NCI-H1417 (cell line): ENCODE measurements at places on chromosomes 12 and 14.

DNA sequence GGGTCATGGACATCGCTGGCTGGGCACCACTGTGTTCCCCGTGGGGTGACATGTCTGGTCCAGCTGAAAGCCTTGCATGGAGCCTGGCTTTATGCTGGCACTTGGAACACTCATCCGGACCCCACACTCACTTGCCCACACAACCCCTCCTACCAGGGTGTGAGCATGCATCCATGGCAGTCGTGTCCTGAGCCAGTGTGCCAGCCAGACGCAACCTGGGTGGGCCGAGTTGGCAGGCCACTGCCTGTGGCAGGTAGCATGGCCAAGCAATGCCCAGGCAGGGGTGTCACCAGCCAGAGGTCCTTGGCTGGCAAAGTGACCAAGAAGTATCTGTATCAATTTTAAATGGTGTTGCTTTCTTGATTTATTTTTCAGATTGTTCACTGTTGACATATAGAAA is 141.7 kb downstream of the CCDC59 start:
- DNase-seq, result no peak

- no peak for DNase-seq
Observed at GRCh38 chr12:25295361-25295760, 44.6 kb upstream of the KRAS start.

DNA sequence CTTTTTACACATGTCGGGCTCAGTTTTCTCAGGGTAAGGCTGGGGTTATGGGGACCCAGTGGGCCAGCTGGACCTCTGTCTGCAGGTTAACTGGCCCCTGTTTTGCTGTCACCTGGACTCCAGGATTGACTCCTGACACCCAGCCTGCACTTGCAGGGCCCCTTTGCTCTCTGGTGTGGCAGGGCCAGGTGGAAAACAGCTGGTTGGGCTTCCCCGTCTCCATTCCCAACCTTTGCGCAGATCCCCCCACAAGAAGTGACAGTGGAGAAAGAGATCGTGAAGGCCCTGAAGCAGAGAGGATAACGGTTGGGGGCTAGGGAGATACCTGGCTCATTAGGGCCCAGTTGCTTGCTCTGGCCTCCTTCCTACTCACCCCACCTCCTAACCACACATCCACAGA is 1.5 kb upstream of the PPP1R1A start:
- DNase-seq, result no peak

DNA sequence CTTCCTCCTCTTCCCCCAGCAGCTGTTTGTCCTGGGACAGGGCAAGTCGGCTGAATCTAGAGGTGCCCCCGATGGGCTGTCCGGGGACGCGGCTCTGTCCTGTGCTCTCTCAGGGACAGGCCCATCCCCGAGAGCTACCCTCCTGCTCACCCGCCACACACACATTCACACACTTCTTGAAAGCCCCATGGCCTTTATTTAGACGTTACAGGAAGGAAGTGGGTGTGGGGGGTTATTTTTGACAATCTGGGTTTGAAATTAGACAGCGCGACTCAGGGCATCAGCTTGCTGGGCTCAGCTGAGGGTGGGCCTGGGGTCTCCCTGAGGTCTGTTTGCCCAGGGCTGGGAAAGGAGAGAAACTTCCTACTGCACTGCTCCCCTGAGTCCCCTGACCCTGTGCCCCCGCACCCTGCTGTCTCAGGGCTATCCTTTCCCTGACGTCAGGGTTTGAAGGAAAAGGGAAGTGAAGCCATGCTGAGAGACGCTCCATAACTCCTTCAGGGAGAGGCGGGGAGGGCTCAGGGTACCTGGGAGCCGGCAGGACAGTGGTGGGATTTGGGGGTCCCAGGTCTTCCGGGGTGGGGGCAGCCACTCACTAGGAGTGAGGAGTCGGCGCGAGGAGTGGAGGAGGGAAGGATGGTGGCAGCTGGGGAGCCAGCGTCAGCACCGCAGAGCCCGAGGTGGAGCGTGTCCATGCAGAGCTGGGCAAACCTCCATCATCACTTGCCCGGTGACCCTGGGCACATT is 8.1 kb downstream of the PTPN6 start:
- DNase-seq, result no peak

DNA sequence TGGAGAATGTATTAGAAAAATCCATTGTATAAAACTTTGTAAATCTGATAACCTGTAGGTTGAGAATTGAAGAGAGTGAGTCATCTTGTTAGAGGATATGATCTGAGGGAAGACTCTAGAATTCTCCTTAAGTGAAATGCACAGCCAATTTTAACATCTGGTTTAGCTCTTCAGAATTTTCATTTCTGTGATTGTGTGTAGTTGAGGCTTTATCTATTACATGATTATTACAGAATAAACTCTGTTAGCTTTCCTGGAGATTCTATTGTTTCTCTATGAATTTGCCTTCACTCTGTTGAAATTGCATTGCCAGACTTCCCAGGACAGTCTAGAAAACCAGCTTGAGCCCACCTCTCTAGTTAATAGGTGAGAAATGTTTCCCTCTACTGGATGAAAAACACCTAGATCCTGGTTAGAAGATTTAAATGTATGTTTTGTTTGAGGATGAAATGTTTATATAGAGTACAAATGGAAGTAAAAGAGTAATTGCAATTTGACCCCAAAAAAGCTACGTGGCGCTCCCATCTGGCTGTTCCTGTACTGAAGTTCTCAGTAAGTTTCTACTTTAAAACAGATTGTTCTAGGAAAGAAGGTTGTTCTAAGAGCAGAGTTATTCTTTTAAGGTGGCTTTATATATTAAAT is 2.9 kb downstream of the NUDT4 start:
- DNase-seq, result no peak

DNA sequence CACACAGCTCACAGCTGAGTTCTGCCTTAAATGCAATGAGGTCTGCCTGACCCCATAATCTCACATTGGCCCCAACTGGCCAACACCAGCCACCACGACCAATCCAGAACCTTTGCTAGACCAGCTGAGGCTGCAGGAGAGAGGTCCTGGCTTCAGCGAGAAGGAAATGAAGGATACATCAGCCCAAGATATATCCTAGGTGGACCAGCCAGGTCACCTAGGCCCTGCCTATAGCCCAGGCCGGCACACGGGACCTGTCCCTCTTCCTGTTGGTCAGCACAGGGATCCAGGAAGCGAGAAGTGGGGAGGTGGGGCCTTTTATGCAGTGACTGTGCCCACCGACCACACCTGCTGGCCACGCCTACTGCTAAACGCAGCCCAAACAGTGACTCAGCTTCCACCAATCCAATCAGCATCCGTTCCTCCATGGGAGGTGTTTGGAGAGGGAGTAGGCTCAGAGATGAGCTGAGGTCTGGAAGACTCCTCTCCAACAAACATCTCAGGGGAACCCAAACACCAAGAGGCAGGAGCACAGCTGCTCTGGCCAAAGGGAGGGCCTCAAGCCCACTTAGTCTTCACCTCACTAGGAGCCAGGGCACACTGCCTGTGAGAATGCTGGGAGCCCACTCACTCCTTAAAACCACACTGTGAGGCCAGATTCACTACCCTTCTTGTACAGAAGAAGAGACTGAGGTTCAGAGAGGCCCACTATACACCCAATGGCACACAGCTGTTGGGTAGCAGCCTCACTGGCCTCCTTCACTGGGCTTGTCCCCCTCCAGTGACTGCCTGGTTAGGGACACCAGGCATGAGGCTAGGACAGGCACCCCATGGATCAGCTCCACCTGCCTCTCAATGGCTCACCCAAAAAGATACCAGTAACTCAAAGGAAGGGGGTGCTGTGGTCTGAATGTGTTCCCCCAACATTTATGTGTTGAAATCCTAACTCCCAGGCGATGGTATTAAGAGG is 51.3 kb upstream of the PPP2R5C start:
- DNase-seq, result no peak

DNA sequence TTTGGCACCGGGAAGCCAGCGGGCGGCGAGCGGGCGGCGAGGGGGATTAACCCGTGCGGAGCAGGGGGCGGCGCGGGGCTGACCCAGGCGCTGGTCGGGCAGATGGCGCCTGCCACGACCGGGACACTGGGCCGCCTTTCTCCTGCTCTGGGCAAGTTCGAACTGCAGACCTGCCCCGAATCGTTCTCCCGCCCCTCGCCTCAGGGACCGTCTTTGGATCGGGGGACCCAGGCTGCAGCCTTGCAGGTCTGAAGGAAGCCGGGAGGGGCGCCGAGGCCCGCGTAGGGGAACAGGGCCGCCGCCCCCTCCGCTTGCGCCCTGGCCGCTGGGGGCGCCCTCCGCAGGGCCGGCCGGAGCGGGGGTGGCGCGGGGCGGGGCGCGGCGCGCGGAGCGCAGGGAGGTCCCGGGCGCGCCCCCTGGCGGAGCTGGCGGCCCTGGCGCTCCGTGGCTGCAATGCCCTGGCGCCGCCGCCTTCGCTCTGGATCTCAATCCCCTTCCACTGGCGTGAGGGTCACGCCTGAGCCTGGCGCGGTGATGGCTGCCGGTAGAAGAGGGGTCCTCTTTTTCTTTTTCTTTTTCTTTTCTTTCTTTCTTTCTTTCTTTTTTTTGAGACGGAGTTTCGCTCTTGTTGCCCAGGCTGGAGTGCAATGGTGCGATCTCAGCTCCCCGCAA is 449 bp upstream of the LTBP2 start:
- peak; percentile 10 for DNase-seq

- peak; percentile 44 for DNase-seq
Observed at GRCh38 chr14:65850429-65851135, 438.1 kb downstream of the FUT8 start.

GRCh38 chr12:5459051-5459782 is 27.3 kb downstream of the NTF3 start:
- no peak for DNase-seq

DNA sequence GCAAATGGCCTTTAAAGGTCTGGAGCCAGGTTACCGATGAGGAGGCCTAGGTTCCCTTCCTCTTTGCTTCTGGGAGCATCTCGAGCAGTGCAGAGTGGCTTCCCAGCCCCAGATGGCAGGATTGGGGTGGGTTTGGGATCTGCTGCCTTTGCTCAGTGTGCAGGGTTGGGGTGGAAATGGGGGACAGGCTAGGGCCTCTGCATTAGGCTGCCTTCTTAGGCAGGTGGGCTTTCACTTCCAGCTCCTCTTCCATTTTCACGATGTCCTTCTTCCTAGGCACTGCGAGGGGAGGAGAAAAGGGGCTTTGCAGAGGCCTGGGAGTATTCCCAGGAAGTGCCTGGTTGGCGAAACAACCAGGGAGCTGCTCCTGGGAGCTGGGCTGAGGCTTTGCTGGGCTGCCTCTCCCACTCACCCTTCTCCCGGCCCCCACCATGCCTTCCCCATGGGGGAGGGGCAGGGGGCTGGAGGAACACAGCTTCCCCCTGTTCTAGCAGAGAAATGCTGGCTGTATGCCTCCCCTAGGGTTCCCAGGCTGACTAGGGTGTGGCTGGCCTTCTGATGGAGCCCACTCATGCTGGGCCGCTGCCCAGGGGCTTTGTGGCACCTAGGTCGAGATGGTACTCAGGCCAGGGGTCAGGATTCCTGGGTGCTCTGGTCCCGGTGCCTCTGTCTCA is 2.4 kb downstream of the NR4A1 start:
- DNase-seq, result no peak

DNA sequence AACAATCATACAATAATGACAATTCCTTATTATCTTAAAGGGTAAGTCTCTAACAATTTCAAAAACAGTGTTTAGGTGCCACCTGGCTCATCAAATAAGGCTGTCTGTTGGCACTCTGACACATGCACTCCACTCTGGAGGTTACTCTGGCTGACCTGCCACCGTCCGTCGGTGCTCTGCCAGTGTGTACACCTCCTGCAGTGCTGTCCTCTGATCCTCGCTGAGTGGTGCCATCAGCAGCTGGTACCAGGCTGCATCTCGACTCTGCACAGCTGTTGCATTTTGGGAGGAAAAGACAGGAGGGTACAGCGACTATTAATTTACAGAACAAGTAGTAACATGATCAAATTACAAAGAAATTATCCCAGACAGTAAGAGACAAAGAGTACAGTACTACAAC is 63.9 kb downstream of the IPO8 start:
- DNase-seq, result peak; percentile 38

GRCh38 chr12:3328081-3328480 is 162.9 kb upstream of the PRMT8 start:
- DNase-seq, result peak; percentile 53

DNA sequence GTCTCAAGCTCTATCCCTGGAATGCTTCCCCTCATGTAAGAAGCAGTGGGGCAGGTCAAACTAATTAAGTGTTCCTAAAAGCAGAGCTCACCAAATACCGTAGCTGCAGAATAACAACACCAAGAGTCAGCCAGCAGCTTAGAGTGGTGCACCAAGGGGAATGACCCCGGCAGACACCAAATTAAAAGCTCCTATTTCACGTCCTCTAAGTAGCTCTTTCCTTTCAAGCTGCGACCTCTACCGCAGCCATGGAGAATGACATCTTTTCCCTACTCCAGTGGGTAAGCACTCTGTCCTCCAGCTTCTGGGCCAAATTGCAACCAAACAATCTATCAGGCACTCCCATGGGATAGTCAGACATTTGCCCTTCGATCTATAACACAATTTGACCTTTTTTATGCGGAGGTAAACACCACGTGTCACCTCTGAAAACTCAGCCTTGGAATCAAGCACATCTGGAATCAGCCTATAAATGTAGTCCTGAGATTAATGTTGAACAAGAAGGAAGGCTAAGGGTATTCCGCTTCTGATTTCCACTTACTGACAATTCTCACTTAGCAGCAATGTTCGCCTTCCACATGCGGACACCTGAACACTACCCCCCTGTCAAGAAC is 67.6 kb upstream of the CDKN3 start:
- peak; percentile 63 for DNase-seq

DNA sequence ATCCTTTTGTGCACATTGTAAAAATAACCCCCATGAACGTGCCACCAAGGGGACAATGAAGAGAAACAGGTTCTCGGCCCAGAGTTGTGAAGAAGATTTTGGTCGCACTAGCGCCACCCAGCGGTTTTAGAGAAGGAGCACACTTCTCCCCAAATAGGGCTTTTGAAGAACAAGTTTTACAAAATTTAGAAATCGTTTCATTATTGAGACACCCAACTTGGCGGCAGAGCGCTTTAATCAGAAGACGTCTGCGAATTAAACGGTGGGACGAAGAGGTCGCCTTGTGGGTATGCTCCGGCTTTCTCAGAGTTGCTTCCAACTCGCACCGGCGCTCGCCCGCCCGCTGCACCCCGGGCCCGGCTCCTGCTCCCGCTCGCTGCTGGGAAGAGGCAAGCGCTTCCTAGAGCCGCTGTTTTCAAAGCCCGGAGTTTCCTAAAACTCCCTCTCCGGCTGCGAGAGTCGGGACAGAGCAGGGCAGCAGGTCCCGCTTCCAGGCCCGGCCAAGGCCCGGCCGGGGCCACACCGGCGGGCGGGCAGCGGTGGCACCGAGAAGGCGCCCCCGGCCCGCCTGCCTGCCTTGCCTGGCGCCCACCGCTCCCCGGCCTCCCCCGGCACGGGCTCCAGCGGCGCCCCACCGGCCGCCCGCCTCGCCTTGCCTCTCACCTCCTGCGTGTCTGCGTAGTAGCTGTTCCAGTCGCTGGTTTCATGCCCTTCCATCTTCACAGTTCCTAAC is 645 bp downstream of the FOXA1 start:
- peak; percentile 99 for DNase-seq
